ENCODE measurements at places on chromosomes 16 and 17.

DNA sequence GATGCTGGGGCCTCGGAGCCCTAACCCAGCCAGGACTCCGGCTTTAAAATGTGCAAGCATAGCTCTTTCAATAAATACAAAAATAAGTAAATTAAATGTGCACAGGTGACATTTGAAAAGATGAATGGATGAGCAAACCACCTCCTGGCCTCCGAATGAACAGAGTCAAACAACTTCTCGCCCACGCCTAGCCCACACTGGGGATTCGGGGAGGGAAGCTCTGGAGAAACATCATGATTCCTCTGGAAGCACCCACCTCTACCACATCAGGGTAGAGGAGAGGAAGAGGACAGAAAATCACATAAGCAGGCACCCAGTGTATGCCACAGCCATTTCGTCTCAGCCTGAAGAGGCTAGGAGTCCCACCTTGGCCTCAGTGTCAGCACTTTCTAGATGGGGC lies 105.8 kb downstream of the SDK2 start:
- no peak for DNase-seq

DNA sequence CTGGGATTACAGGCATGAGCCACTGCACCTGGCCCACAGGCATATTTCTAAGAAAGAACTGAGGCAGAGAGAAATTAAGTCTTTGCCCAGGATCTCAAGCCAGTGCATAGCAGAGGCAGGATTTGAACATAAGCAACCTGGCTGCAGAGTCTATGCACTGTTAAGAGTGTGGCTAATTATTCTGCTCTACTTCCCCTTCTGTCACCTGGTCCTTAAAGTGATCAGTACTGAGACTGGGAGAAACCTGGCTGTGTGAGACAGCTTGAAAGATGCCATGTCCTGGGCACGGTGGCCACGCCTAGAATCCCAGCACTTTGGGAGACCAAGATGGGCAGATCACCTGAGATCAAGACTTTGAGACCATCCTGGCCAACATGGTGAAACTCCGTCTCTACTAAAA lies 58.1 kb downstream of the IQCK start:
- no peak for DNase-seq

- no peak for DNase-seq
Measured at GRCh38 chr17:57391857-57392471, 135.6 kb downstream of the MSI2 start.

- DNase-seq = no peak
Measured at GRCh38 chr17:76541739-76542454, 2.1 kb downstream of the PRCD start.

- DNase-seq = no peak
Measured at GRCh38 chr16:69928856-69929400, 22.2 kb upstream of the CLEC18A start.

GRCh38 chr17:34998205-34998604 lies 17.9 kb downstream of the LIG3 start:
- DNase-seq = peak; percentile 58

DNA sequence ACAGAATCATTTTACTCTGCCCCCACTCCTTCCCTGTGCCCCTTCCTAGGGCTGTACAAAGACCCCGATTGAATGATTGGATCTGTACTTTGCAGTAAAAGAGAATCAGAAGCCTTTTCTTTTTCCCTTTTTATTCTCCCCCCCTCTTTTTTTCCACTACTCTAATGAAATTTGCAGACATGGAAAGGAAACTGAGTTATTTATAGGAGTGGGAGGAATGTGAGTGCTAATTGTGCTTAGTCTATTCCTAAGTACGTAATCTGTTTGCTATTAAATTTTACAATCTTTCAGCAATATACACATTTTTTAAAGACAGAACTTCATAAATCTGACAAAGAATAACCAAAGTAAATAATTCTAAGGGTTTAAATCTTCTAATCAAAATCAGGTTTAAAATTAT lies 314.3 kb downstream of the MAP2K6 start:
- no peak for DNase-seq

DNA sequence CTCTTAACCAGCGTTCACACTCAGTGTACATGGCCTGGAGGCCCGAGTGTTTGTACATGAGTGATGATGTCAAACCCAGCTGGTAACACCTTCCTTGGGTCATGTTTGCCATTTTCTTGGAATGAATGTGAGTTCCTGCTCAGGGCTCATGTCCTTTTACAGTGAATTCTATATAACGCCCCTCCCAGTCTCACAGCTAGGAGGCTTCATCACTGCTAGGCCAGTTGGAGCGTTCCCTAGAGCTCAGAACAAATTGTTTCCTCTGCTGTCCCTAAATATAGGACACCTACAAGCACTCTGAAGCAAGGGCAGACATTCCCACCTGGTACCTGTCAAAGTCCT lies 5.5 kb downstream of the TIMM22 start:
- no peak for DNase-seq

- DNase-seq = peak; percentile 95
Measured at GRCh38 chr17:74960570-74961342, 11.8 kb downstream of the HID1 start.

- no peak for DNase-seq
Measured at GRCh38 chr16:85570735-85571562, 42.2 kb upstream of the GSE1 start.
